ENCODE measurements at places on chromosomes 6 and 20.

GRCh38 chr6:32415521-32416019 is 8.6 kb upstream of the BTNL2 start:
- DNase-seq = peak; percentile 85

DNA sequence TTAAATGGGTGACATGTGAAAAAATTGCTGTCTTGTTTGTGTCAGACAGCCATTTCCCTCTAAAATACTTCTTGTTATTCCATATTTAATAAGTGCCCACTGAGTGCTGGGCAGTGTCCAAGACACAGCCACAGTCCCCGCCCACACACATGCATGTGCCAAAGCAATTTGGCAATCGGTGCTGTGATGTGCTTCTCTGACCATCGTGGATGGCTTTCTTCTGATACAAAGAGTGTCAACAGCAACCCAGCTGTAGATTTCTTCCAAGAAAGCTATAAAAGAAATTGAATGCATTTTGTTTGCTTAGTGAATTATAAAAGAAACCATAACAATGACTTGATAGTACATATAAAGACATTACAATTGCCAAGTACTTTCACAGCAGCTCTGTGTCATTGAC is 140.5 kb upstream of the ATXN1 start:
- DNase-seq = peak; percentile 88

GRCh38 chr20:3621111-3621510 is 42.1 kb downstream of the GFRA4 start:
- DNase-seq = no peak

GRCh38 chr20:46572790-46573189 is 22.3 kb upstream of the OCSTAMP start:
- DNase-seq = no peak
